Head of caudate nucleus (tissue), 42 donors: ENCODE measurements at places on chromosomes 16 and 17.

DNA sequence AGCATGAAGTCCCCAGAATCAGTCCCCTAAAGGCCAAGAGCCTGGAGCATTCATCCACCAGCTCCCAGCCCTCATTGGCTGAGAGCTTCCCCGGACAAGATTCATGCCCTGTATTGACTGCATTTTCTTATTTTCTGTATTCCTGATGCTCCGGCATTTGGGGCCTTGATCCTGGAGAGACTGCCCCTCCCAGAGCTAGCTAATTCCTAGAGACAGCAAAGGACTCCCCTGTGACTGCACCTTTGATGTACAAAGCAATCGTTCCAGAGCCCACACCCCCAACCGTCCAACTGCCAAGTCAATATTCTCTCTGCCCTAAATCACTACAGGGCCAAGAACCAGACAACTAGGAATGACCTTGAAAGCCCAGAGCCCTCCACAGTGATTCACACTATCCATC lies 93.4 kb upstream of the CDH5 start:
- no peak for DNase-seq

DNA sequence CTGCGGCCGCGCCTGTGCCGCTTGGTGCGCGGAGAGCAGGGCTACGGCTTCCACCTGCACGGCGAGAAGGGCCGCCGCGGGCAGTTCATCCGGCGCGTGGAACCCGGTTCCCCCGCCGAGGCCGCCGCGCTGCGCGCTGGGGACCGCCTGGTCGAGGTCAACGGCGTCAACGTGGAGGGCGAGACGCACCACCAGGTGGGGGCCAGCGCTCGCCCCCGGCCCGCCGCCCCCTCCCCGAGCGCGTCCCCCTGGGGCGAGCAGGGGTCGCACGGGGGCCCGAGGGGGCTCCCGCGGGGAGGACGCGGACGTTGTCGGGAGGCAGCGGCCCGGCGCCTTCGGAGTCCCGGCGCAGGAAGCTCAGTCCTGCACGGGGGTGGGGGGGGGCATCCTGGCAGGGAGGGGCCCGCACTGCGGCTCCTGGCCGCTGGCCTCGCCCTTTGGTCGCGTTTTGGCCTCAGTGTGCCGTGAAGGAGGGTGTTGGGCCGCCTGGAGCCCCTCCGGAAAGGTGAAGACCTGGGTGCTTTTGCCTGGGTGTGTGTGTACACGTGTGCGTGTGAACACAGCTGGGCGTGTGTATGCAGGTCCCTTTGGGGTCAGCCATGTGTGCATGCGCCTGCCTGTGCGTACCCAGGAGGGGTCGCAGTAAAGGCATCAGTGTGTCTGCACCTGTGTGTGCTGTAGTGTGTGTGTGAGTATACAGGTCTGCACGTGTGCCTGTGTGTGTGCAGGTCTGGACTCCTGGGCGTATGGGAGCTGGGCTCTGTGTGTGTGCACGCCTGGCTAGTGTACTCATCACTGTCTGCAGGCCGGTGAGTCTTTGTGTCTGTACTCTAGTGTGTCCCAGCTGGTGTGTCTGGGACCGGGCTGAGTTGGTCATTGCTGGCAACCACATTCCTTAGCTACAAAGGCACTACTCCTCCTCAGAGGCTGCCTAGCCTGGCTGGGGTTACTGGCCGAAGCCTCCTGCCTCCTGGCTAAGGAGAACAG lies 615 bp downstream of the NHERF2 start:
- peak; percentile 29 for DNase-seq

DNA sequence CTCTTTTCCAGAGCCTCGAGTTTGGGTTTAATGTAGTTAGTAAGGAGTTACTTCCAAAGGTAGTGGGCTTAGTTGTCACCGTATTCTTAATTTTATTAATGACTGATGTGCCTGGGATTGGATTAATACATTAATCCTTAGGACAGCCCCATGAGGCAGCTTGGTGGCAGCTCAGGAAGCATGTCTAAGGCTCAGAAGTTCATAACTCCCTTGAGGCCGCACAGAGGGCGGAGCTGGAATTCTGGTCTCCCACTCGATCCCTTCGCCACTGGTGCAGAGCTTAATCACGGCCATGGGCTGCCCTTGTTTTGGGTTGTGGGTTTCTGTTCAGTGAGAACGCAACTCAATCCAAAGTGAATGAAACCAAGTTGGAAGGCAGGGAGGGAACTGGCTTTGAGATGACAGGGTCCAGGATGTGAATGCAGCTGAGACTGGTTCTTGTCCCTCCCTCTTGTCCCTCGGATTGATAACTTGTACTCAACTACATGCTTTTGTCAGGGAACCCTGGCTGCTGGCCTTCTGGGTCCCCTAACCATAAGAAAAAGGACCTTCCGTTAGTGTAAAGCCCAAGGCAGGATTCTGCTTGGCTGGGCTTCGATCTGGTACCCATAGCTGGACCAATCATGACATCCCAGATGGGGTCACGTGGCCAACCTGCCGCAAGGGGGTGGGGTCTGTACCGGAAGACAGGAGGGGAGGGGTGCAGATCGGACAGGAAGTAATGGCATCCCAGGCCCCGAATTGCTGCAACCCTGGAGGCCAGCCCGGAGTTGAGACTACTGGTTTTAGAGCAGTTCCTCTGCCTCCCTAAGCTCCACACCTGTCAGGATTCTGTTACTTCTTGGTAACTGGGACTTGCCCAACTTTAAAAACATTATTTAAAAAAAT lies 45.4 kb downstream of the SNX20 start:
- DNase-seq: no peak

- DNase-seq: no peak
Observed at GRCh38 chr17:15741624-15742023, 9.5 kb downstream of the TBC1D26 start.

DNA sequence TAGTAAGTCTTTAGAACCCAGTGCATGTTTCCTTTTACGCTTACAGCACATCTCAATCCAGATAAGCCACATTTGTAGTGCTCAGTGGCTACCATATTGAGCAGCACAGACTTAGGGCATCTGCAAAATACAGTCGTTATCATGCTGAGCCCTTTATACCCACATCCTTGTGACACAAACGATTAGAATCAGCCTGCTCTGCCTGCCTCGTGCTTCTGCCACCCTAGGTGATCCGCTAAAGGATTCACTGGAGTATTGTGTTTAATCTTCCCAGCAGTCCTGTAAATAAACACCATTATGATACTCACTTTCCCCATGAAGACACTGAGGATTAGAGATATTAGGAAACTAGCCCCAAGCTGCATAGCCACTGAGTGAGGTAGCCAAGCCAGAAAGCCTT lies 51.3 kb upstream of the FA2H start:
- no peak for DNase-seq

DNA sequence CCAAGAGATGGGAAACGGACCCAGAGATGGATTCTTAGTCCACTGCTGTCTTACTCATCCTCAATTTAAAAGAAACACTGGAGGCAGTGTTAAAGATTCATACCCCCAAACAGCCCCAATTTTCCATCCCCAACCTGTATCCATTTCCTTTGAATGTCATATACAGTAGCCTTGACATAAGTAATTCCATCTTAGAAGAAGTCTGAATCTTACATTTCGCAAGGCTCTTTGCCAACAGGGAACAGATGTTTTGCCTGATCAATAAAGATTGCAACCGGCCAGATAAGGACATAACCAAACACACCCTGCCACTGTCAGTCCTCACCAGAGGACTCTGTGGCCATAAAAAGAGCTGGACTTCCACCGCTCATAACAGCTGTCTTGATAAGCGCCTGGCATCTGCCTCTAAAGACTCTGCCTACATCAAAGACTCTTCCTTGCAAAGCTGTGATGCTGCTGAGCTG lies 59.0 kb upstream of the MED9 start:
- no peak for DNase-seq

- no peak for DNase-seq
Observed at GRCh38 chr17:13209081-13209480, 191.3 kb upstream of the ELAC2 start.

DNA sequence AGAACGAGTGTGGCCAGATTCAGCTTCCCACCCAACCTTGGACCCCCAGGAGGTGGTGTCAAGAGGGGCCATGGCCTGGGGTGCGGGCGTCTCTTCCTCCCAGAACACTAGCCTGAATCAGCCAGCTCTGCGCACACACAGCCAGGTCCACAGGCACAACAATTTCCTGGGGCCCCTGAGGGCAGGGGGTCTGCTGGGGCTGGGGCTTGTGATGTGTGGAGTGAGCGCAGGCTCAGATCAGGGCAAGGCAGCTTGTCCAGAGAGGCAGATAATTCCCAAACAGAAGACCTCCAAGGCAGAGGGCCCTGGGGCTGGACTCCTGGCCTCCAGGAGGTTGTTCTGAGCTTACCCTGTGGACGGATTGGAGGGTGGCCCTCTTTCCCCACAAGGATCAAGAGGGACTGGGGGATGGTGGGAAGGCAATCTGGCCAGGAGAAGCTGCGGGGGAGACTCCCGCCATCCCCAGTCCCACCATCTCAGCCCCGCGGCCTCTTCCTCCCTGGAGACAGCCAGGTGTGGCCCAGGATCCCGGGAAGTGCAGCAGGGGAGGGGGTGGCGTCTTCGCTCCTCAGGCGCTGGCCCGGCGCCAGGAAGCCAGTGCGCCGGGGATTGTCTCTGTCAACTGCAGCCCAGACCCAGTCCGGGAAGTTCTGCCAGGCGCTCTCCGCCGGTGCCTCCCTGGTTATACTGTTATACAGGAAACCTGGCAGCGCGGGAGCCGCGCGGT lies 52.0 kb upstream of the AMZ2 start:
- no peak for DNase-seq

DNA sequence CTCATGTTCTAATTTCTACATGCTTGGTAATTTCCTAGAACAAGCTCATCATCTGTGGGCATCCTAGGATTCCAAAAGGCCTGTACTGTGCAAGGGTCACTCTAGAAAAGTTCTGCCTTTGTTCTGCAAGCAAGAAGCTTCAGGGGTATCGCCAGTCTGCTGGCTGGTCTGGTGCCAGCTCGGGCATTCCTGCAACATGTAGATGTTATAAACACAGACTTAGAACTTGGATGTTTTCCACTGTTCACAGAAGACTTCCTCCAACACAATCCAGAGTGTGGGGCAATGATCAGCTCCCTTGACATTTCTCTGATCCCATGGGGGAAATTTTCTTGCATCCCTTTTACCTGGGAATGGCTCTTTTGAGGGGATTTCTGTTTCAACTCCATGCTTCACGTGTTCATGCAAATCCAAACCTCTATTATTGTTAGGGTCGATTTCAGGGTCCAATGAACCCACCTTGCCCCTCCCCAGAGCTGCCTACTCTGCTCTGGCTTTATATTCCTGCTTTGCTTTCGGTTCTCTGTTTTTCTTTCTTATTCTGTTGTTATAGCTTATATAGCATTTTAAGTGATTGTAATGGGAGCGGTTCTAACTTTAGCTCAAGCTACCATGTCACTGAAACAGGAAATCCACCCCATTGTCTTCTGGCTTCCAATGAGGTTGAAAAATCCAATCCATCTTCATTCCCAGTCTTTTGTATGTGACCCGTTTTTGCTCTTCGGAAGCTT lies 25.3 kb downstream of the UBE2O start:
- no peak for DNase-seq

DNA sequence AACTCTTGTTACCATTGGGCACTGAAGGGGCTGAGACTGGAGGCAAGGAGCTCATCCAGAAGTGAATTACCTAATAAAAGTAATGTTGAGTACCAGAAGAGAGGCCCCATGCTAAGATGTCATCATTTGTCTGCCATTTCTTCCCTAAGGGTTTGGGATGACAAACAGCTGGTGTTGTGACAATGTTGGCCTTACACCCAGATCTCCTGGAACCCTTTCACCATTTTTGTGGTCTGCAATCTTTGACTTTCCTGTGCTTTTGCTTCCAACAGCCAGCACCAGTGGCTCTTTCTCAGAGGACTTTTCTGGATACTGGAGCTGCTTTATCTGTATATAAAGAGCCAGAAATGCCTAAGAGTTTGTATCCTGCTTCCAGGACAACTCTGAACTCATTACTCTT lies 84.1 kb downstream of the SHISA9 start:
- DNase-seq: no peak

DNA sequence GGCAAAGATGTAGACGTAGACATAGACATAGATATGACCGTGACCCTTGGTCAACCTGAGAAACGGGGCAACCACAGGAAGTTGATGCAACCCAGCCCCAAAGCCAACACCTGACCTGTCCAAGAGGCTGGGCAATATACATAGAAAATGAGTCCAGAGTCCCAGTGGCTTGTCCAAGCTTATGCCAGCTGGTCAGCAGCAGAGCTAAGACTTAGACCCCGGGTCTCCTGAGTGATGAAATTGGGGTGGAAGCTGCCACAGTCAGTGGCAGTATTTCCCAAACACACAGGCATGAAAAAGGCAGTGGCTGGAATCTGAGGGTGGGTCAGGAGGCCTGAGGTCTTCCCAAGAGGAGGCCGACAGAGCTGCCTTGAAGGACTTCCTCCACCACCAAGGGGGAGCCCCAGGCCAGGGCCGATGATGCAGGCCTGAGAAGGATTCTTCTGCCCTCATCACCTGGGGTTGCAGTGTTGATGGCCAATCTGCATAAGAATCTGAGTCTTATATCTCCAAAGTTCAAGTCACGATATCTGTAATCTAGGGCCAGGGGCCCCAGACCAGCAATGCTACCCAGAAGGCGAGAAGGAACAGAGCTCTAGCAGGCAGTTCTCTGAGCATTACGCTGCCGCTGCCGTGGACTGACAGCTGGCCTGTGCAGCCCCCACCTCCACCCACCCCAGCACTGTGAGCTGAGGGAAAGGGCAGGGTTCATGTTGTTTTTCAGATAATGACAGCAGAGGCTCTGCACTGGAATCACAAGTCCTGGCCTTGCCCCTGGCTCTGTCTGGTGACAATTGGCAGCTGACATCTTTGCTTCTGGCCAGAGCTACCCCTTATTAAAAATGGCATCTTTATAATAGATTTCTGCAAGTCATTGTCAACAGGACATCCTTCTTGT lies 72.7 kb downstream of the GNAO1 start:
- DNase-seq: peak; percentile 81

DNA sequence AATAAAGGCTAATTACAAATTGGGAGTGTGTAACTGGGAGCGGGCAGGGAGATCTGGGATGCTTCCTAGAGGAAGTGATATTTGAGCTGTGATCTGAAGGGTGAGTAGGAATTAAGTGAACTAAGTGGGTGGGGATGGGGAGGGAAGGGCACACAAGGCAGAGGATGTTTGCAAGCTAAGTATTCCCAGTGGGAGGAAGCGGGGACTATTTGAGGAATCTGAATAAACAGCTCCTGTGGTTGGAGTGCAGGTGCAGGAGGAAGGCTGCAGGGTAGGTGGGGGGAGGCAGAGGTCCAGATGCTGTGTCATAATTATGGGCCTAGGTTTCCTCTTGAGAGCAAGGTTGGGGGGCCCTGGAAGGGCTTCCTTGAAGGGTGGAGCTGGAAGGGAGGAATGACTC lies 102.1 kb upstream of the HS3ST2 start:
- DNase-seq: no peak

DNA sequence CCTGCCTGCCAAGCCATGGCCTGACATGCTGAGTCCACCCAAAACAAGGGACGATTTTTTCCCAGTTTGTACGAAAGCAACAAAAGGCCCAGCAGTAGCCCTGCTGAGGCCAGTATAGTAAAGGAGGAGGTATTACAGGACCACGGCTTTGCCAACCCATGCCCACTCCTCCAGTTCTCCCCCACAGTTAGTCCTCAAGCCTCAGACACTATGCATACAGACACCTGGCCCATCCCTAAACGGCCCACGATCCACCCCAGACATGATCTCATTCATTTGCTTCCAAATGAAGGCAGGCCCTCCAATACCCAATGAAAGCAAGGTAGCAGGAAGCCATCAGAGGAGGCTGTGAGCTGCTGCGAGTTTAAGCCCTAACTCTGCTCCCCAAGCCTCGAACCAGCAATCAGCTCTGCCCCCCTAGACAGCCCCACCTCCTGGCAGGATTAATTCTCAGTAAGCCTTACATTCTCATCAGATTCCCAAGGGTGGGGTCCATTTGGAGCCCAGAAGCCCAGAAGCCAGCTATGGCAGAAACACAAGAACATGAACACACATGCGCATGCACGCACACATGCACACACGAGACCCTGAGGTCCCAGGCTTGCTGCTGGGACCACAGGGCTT lies 4.9 kb downstream of the HDAC5 start:
- DNase-seq: no peak

GRCh38 chr16:85983606-85984230 lies 84.8 kb downstream of the IRF8 start:
- no peak for DNase-seq
